HCT116 (cell line): ENCODE measurements at places on chromosomes 1 and 21.

- DNase-seq, result no peak
Observed at GRCh38 chr21:37587635-37588177, 221.1 kb downstream of the DYRK1A start.

DNA sequence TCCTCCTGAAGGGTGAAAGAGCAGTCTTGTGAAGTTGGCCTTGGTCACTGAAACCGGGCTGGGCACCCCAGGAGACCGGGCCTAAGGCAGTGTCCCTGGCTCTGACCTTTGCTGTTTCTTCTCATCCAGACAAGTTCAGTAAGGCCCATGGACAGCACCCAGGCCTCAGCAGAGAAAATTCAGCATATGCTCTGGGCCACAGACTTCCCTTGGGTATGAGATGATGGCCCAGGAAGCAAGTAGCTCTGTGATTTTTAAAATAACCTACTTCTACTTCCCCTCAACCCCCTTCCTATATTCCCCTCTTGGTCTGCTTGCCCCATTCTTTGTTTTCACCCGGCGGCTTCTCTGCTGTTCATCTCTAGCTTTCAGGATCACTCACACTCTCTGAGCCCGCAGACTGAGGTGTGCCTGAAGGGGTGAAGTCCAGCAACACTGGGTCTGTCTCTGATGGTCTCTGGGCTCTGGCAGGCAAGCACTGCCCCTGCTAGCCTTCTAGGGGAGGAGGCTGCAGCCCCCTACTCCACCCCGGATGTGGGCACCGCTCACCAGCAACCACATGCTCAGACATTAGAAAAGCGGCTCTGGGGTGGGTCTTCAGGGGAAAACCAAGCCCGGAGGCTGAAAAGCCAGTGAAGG lies 2.9 kb upstream of the GPR25 start:
- no peak for DNase-seq

- DNase-seq, result no peak
Observed at GRCh38 chr1:94660994-94661393, 119.4 kb upstream of the F3 start.

GRCh38 chr1:220137019-220137786 lies 43.3 kb downstream of the IARS2 start:
- DNase-seq, result no peak

DNA sequence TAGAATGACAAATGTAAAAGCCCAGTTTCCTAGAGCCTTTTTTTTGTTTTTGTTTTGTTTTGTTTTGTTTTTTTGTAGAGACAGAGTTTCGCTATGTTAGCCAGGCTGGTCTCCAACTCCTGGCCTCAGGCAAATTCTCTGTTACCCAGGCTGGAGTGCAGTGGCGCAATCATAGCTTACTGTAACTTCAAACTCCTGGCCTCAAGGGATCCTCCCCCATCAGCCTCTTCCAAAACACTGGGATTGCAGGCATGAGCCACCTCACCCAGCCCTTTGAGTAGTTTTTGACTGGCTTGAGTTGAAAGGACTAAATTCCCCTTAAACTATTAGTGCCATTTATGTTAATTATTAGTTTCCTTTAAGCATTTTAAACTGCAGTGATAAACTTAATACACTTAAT lies 28.8 kb upstream of the ZBTB18 start:
- DNase-seq, result no peak

- DNase-seq, result peak; percentile 61
Observed at GRCh38 chr1:67162954-67163353, 3.3 kb upstream of the IL23R start.

- no peak for DNase-seq
Observed at GRCh38 chr21:42711667-42712066, 58.2 kb downstream of the PDE9A start.

GRCh38 chr1:66443793-66444192 lies 90.2 kb upstream of the SGIP1 start:
- no peak for DNase-seq

DNA sequence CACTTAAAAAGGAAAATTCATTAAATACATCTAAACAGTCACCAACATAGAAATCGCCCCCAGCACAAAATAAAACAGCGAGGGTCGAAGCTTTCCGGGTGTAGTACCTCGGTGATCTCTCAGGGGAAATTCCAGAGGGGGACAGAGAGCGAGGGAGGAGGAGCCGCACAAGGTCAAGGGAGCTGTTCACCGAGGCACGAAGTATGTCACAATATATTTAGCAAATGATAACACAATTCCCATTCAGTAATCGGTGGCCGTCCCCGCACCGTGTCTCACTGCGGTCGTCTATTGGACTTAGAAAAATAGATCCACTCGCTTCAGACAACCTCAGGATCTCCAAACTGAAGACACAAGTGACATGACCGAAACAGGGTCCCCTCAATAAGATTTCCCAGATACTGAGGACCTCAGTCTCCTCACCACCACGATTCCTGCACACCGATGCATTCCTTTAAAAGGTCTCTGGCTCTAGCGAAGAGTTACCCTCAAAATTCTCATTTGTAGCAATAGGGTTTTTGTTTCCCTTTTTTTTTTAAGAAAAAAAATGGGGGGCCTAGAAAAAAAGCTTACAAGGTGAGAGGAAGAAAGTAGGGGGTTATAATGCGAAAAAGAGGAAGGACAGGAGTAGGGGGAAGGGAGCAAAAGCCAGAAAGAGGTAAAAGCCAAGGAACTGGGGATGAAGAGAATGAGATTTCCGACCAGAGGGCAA lies 1.1 kb downstream of the LPGAT1 start:
- no peak for DNase-seq

GRCh38 chr1:168195199-168196135 lies 16.7 kb downstream of the TIPRL start:
- no peak for DNase-seq

- no peak for DNase-seq
Observed at GRCh38 chr1:89781494-89782126, 39.2 kb upstream of the LRRC8D start.

DNA sequence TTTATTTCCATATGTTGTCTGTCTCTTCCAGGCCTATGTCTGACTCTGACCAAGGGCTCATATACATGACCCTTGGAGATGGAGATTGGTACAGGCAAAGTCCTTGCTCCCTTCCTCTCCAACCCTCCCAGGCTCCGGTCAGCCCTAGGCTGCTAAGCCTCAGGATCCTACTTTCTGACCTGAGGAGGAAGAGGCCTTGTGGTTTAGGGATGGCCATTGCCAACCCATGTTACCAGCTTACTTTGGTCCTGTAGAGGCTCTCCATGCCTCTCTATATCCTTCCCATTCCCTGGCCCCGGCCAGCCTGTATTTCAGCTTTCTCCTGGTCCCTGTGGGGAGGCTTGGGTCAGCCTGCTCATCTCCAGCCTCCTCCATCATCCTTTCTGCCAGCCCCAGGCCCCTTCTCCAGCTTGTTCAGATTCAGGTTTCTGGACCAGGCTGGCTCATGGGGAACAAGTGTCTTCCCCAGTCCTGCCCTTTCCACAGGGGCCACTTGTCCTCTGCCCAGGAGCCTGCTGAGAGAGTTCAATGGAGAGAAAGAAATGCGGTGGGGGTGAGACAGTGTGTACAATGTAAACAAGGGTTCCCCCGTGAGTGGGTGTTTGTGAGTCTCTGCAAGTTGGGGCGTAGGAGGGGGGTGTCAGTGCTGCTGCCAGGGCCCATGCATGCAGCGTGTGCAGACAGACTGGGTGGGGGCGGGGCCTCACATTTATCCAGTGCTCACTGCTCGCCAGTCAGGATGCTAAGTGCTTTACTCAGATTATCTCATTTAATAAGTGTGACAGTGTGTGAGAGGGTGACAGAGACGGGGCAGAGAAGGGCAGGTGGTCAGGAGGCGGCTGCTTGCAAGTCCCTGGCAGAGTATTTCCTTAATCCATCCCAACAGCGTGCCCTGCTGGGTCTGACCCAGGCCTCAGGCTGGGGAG lies 31.3 kb upstream of the FOXO6 start:
- DNase-seq, result no peak

DNA sequence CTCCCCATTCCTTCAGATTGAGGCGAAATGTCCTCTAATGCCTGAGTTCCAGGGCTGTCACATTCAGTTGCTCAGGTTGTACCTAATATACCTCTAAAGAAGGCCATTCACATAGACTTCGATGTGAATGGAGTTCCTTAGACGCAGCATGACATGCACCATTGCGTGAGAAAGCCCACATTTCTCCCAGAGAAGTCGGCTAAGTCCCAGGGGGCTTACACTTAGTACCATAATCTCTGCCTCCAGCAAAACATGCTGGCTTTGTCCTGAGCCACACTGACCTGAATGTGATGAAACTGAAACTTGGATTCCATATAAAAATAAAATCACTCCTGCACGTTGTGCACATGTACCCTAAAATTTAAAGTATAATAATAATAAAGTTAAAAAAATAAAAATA lies 23.2 kb upstream of the SLC2A1 start:
- no peak for DNase-seq

DNA sequence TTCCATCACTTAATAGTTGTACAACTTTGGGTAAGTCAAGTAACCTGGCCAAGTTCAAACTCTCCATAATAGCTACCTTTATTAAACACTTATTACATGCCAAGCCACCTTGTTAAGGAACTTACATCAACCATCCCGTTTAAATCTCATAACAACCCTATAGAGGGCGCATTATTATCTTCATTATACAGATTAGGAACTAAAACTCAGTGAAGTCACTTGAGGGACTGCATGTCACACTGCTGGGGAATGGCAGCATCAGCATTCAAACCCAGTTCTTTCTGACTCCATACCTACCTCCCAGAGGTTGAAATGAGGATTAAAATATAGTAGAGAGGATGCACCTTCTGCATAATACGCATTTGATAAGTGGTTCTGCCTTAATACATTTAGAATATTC lies 47.1 kb upstream of the PLA2G2C start:
- peak; percentile 21 for DNase-seq

GRCh38 chr1:244788493-244789275 lies 46.8 kb upstream of the COX20 start:
- DNase-seq, result no peak

DNA sequence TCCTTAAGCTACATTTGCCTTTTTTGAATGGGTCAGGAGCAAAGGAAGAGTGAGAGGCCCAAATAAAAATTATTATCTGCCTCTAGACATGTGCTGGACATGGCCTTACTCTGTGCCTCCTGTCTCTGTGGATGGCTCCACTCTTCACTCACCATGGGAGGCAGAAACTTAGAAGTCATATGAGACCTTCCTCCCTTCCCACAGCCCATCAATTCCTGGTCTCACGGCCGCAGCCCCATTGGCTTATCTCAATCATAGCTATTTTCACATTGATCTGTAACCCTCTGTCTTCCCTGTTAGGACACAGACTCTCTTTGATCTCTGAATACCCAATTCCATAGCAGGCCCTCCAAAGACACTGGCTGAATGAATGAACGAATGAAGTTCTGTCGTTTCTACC lies 14.2 kb upstream of the ADORA1 start:
- DNase-seq, result no peak

DNA sequence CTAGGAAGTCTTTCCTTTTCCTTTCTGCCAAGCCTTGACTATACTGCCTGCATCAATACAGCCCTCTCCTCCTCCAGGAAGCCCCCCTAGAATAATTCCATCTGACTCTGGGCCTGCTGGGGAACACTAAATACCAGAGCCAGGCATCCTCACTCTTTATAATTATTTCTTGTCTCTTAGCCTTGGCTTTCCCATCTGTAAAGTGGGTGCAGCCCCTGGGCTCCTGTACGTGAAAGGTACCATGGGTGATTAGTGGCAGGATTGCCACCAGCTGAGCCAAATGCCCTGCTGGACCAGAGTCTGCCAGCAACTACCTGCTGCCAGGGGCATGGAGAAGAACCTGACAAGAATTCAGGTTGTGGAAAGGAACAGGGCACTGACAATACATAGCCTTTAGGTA lies 58.7 kb downstream of the LGR6 start:
- DNase-seq, result no peak

- no peak for DNase-seq
Observed at GRCh38 chr1:244381878-244382565, 69.7 kb downstream of the ADSS2 start.

- DNase-seq, result no peak
Observed at GRCh38 chr1:198246337-198246736, 89.5 kb downstream of the NEK7 start.

DNA sequence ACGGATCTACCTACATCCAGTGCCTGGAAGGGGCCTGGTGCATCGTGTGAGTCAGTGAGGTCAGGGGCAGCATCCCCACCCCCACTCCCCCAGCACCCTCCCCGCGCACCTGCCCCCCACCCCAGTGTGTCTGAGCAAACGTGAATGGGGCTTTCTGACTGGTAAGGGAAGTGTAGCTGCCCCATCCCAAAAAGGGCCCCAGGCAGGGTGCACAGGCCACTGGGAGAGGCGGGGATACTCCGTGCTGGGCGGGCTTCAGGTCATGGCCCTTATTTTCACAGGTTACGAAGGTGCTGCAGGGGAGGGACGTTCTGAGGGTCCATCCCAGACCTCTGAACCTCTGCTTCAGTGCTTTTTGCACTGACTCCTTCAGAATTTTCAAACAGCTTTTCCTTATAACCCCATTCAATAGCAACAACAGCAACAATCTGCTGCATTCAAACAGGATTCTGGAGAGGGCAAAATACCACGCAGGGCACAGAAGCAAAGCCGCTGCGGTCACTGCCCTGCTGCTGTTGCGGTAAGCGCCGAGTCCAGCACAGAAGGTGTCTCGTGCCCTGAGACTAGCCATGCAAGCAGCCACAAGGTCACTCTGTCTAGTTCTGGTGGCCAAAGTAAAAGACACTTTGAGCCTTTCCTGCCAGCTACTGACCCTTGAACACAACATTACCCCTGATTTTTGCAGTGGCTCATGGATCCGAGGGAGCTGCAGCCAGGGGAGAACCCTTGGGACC lies 10.3 kb downstream of the TTC34 start:
- no peak for DNase-seq

DNA sequence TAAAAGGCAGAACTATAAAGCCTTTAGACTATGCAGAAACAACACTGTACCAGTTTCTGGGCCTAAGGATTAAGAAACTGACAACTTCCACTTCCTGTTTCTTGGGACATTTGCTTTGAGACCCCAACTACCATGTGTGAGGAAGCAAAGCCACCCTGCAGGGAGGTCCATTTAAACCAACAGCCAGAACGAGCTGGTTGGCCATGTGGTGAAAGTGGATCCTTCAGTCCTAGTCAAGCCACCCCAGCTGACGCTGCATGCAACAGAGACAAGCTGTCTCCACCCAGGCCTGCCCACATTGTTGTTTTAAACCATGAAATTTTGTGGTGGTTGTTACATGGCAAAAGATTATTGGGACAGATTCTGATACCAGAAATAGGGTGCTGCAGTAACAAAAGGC lies 31.8 kb upstream of the SLFNL1 start:
- DNase-seq, result no peak

- no peak for DNase-seq
Observed at GRCh38 chr1:39130325-39130724, 74.2 kb upstream of the MACF1 start.

DNA sequence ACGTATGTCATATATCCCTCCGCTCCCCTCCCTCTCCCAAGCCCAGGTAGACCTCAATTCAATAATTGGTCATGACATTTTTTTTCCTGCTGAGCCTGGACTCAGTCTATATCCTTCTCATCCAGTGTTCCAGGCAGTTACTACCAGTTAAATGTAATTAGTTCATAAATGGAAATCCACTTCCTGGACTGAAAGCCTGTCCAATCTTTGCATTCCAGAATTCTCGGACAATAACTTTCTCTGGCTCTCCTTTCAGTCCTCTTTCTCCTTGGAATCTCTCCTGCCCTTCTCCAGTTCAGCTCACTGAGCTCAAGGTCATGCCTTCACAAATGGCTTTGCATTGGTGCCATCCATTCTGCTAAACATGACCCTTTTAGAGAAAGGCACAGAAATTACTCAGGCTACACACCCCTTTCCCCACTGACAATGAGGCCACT lies 34.8 kb downstream of the VWA5B1 start:
- DNase-seq, result no peak

- DNase-seq, result no peak
Observed at GRCh38 chr21:37658121-37658816, 258.0 kb downstream of the KCNJ6 start.

GRCh38 chr1:242847390-242847993 lies 323.0 kb upstream of the PLD5 start:
- DNase-seq, result no peak
